ENCODE measurements at places on chromosomes 4 and X.

- no peak for DNase-seq
These were observed 1.0 kb upstream of the DAPP1 start for GRCh38 chr4:99815597-99816011.

- DNase-seq = no peak
These were observed 47.3 kb downstream of the PJA1 start for GRCh38 chrX:69117876-69118526.

DNA sequence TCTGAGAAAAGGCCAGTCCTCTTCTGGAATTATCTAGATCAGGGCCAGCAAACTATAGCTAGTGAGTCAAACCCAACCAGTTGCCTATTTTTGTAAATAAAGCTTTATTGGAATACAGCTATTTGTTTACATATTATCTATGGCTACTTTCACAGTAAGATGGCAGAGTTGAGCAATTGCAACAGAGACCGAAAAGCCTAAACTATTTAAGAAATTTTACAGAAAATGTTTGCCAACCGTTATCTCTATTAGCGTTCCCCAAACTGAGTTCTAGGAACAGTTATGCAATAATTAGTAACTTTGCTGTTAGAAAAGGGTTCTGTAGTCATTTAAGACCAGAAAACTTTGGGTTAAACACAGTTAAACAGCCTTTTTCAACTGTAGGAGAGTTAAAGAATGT is 10.5 kb downstream of the TEX13B start:
- DNase-seq = no peak

- no peak for DNase-seq
These were observed 241.4 kb upstream of the PGRMC2 start for GRCh38 chr4:128528793-128529553.

- no peak for DNase-seq
These were observed 66.0 kb downstream of the GLRB start for GRCh38 chr4:157141976-157142375.

- DNase-seq = no peak
These were observed 63.9 kb downstream of the TSC22D3 start for GRCh38 chrX:107711521-107712181.

Measured in stimulated activated CD4-positive, alpha-beta T cell treated with anti-CD3 and anti-CD28 coated beads, Interleukin-2, amount 100 ng/mL, for 24 hours (primary cell).